Subcutaneous adipose tissue (tissue), 4 donors: ENCODE measurements at places on chromosomes 12 and 14. TPM values are rescaled to one million over a fixed set of nuclear protein-coding genes. Genes with fewer than 3 reads are reported as not detected.

The GZMH gene
- not detected for total RNA-seq

The GNG2 gene
- total RNA-seq = 74.3 TPM

The OR4K15 gene
- total RNA-seq = not detected

The ZDHHC22 gene
- not detected for total RNA-seq

The GSG1 gene
- not detected for total RNA-seq

The PTHLH gene
- 1.7 TPM for total RNA-seq

The PRIMA1 gene
- 0.94 TPM for total RNA-seq
